ENCODE measurements at places on chromosomes 5 and 9. TPM values are rescaled to one million over a fixed set of nuclear protein-coding genes. Genes with fewer than 3 reads are reported as not detected.

DNA sequence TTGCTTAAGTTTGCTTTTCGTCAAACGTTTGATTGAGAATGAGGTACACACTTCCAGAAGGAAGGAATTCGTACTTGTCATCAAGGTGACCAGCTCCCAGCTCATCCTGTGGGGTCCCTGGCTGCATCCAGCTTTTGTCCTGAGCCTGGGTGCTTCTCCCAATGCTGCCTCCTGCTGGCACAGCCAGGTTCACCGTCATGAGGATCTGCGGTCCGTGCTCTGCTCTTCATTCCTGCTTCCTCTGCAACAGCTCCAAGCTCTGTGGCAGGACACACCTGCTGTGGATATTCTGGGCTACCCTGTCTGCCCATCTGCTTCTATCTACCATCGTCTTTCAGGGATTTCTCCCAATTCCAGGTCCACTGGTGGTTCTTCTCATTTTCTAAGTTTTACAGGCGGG lies 13.3 kb upstream of the UBE2QL1 start:
- DNase-seq, result peak; percentile 30

- no peak for DNase-seq
Observed at GRCh38 chr9:81984928-81985327, 3.6 kb upstream of the SPATA31D1 start.

Gene FBXL17
- 11.7 TPM for polyA plus RNA-seq

Gene PAX5
- polyA plus RNA-seq, result not detected
